ENCODE measurements at places on chromosomes 12 and 14. TPM values are rescaled to one million over a fixed set of nuclear protein-coding genes. Genes with fewer than 3 reads are reported as not detected.
A peak's percentile ranks its signal among the peaks of the same experiment; 100 is the strongest.

DNA sequence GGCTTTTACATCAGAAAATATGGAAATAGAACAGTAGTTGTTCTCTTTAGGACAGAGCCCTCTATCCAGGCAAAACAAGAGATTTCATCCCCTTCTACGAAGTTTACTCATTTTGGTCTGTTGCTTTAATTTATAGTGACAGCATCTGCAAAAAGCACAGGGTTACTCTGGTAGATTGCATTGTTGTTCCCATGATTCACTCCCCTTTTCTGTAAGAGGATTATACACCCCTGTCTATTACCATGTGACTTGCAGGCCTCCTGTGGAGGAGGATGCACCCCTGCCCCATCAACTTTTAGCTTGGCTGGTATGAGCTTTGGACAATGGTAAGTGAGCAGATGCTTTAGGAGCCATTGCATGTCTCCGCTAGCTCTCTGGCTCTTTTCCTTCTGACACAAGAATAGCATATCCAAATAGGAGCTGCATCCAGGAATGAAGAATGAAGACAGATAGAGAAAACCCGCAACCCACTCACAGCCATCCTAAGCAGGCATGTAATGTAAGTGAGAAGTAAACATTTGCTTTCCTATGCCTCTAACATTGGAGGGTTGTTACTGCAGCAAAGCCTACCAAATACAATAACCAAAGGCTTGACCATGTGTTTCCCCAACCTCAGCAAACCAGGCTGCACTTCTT lies 304.2 kb downstream of the AKAP6 start:
- no peak for DNase-seq

DNA sequence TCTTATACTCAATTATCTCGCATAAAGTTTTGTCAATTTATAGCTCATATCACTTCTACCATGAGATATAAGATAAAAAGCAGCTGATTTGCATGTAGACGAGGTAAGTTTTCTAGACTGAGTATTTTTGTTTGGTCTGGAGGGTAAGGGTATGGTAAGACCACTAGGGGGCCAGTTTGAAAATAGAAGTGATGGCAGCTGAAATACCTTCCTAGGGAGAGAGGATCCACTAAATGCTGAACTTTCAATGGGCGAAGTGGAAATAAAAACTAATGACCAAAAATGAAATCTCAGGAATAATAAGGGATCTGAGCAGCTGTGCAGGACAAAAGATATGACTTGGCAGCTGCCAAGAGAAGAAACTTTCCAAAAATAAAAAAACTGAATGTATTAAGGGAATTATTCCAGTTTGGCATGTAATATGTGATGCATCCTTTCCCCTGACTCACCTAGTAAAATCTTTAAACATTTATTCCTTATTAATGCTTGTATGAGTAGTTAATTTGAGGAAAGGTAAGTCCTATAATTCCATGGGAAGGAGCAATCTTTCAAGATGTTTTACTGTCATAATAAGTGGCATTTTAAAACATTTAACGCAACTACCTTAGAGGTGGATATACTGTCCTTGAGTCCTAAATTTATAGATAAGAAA lies 754.5 kb downstream of the C12orf50 start:
- DNase-seq = peak; percentile 23

GRCh38 chr12:127550271-127550670 lies 716.7 kb upstream of the TMEM132C start:
- no peak for DNase-seq

DNA sequence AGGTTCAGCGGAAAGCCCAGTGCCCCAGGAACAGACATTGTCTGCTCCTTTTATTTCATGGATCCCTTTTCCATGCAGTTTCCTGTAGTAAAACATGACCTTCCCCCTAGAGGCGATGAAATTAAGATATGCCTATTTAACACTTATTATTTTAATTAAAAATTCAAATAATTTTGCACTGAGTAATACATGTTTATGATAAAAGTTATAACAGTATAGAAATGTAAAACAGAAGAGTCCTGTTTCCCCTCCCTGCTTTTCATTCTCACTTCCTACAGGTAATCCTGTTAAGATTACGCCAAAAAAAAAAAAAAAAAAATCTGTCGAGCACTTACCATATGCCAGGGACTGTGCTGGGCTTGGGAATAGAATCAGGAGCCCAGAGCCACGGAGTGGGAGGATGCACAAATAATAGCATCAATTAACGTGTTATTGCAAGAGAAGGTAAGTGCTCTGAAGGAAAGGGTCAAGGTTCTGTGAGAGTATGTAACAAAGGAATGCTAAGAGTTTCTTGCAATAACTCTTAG lies 830 bp upstream of the LPCAT3 start:
- no peak for DNase-seq

DNA sequence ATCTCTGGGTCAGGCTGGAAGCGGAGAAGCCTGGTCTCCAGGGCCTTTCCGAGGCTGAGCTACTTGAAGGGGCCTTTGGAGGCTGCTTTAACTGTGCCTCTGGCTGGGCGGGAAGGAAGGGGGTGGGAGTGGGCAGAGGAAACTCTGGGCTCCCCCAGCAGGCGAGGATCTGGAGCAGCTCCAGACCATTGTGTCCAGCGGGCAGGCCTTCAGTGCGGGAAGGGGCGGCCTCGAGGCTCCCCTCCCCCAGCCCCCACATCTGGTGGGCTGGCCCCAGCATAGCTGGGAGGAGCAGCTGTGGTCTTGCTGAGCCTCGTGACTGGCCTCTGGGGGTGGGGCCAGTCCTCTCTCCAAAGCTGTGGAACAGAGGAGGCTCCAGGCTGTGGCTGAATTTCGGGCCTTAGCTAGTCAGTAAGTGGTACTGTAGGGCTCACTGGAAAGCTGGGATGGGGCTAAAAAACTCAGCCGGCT lies 3.4 kb downstream of the TAMALIN start:
- no peak for DNase-seq

DNA sequence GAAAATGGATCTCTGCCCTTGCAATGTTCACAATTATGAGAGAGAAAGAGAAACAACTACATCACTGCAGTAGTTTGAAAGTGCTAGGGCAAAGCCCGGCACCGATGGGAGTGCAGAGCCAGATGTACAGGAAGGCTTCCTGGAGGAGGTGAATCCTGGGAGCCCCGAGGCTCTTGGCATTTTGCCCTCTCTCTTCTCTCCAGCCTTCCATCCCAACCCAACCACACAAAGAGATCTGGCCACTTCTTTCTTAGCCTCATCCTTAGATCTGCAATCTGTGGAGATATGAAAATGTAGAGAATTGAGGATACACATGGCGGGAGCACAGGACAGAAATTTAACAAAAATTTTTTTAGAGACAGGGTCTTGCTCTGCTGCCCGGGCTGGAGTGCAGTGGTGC lies 3.3 kb upstream of the PAPLN start:
- no peak for DNase-seq

DNA sequence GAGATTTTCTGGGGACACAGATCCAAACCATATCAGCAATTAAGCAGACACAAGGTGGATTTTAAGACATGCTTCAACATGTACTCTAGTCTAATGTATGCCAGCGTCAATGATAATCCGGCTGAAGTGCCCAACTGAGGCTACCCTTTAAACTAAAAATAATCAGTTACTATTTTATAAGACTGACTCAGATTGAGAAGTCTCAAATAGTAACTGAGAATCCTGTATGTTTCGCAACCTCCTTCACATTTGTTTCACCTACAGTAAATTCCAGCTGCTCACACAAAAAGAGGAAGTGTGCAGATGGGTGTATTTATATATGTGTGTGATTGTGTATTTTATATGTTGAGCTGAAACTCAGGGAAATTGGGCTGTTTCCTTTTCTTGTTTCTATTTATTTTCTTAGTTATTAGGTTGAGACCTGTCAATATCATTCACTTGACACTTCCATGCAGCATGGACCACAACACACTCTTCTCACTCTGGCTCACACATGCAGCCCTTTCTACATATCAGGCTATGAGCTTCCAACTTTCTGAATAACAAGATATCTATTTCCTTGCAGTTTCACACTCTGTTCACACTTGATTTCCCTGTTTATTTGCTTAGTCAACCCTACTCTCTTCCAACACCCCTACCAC lies 1224.9 kb upstream of the TMEM132C start:
- no peak for DNase-seq

- peak; percentile 75 for DNase-seq
Measured at GRCh38 chr12:68406134-68406576, 74.0 kb upstream of the MDM1 start.

Gene FBRSL1
- 24.0 TPM for total RNA-seq

Gene SLC17A8
- not detected for total RNA-seq

Gene ABCC9
- 1.1 TPM for total RNA-seq

Gene KCNC2
- total RNA-seq = not detected

Gene CSAD
- total RNA-seq = 17.3 TPM

Gene RAN
- total RNA-seq = 431 TPM

All from glomerular endothelial cell (primary cell).